Bronchus fibroblast of lung (primary cell): ENCODE measurements at places on chromosomes 2 and 18. TPM values are rescaled to one million over a fixed set of nuclear protein-coding genes. Genes with fewer than 3 reads are reported as not detected.

MALT1 gene
- total RNA-seq: 8.3 and 10.6 TPM in 2 replicates

KCNG2 gene
- total RNA-seq: 1.9 and 3.9 TPM in 2 replicates

BOLL gene
- not detected in 2 replicates for total RNA-seq

SMIM21 gene
- not detected in 2 replicates for total RNA-seq

GREB1L gene
- total RNA-seq: under 0.01 and 0.30 TPM in 2 replicates

GALR1 gene
- not detected in 2 replicates for total RNA-seq

SKOR2 gene
- total RNA-seq: not detected in 2 replicates

PSD4 gene
- total RNA-seq: 8.4 and 8.8 TPM in 2 replicates

UGT1A10 gene
- total RNA-seq: not detected in 2 replicates

PIGN gene
- 11.1 and 12.8 TPM in 2 replicates for total RNA-seq

MYO7B gene
- total RNA-seq: under 0.01 TPM in 1 of 2 replicates, not detected in the other

SLC9A4 gene
- not detected in 2 replicates for total RNA-seq

MPPE1 gene
- total RNA-seq: 13.1 and 14.6 TPM in 2 replicates

C1QL2 gene
- not detected in 2 replicates for total RNA-seq

ST8SIA5 gene
- 0.17 TPM in 1 of 2 replicates, not detected in the other for total RNA-seq

TEX44 gene
- not detected in 2 replicates for total RNA-seq

CIDEA gene
- 0.84 and 1.2 TPM in 2 replicates for total RNA-seq

XIRP2 gene
- total RNA-seq: under 0.01 and 0.17 TPM in 2 replicates

RBKS gene
- 0.89 and 1.2 TPM in 2 replicates for total RNA-seq

GAD1 gene
- total RNA-seq: not detected in 2 replicates

FHOD3 gene
- total RNA-seq: 1.9 and 2.9 TPM in 2 replicates

TMEM17 gene
- total RNA-seq: 1.5 and 2.1 TPM in 2 replicates

LYPD1 gene
- total RNA-seq: 0.34 and 1.2 TPM in 2 replicates

NIFK gene
- total RNA-seq: 21.9 and 33.0 TPM in 2 replicates

FRZB gene
- total RNA-seq: 0.89 and 1.2 TPM in 2 replicates
